ENCODE measurements at places on chromosomes 13 and 19.

DNA sequence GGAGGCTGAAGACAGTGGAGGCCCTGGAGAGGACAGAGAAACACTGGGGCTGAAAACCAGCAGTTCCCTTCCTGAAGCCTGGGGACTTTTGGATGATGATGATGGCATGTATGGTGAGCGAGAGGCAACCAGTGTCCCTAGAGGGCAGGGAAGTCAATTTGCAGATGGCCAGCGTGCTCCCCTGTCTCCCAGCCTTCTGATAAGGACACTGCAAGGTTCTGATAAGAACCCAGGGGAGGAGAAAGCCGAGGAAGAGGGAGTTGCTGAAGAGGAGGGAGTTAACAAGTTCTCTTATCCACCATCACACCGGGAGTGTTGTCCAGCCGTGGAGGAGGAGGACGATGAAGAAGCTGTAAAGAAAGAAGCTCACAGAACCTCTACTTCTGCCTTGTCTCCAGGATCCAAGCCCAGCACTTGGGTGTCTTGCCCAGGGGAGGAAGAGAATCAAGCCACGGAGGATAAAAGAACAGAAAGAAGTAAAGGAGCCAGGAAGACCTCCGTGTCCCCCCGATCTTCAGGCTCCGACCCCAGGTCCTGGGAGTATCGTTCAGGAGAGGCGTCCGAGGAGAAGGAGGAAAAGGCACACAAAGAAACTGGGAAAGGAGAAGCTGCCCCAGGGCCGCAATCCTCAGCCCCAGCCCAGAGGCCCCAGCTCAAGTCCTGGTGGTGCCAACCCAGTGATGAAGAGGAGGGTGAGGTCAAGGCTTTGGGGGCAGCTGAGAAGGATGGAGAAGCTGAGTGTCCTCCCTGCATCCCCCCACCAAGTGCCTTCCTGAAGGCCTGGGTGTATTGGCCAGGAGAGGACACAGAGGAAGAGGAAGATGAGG, 1.5 kb downstream of the PPP1R15A start:
- no peak for DNase-seq

DNA sequence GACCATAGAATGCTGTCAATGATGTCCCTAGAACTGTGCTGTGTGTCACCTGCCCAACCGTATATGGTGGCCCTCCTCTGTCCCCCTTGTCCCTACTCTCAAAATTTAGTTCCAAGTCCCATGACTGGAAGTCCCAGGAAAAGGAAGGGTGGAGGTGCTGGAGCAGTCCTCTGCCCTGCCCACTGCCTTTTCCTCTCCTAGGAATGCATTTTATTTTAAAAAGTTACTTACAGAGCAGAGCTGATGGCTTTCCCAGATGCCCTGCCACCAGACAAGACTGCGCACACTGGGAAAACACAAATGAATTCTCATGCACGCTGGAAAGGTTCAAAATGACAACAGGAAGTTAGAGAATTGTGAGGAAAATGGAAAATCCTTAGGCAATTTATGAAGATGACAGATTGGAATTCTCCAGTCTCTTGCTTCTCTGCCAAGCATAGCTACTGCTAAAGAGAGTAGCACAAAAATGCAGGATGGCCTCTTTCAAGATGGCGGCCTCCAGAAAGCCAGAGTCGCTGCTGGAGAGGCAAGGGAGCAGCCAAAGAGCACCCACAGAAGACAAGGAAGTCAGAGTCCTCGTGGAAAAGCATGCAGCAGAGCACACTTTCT, 117.1 kb upstream of the TSC22D1 start:
- DNase-seq: no peak

- no peak for DNase-seq
Measured at GRCh38 chr19:799076-799881, 2.0 kb downstream of the PTBP1 start.

DNA sequence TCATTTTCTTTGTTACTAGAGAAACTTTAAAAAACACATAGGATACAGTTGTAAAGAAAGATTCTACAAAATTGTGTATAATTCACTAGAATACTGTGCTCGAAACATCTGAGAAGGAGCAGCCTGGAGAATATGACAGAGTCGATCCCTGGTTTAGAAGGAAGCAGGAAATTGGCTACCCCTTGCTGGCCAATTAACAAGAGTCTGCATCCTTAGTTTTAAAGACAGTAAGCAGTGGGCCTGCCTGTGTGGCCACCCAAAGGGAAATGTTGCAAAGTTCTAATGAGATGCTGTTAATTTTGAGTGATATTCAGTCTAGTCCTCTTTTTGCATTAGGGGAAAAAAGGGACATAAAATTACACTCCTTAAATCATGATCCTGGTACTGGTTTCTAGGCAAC, 988.6 kb downstream of the PCDH17 start:
- DNase-seq: no peak

- DNase-seq: no peak
Measured at GRCh38 chr13:85108356-85108755, 690.9 kb downstream of the SLITRK6 start.

GRCh38 chr19:15358918-15359317, 20.7 kb downstream of the AKAP8 start:
- DNase-seq: no peak

- DNase-seq: no peak
Measured at GRCh38 chr13:67642657-67643056, 412.5 kb upstream of the PCDH9 start.

DNA sequence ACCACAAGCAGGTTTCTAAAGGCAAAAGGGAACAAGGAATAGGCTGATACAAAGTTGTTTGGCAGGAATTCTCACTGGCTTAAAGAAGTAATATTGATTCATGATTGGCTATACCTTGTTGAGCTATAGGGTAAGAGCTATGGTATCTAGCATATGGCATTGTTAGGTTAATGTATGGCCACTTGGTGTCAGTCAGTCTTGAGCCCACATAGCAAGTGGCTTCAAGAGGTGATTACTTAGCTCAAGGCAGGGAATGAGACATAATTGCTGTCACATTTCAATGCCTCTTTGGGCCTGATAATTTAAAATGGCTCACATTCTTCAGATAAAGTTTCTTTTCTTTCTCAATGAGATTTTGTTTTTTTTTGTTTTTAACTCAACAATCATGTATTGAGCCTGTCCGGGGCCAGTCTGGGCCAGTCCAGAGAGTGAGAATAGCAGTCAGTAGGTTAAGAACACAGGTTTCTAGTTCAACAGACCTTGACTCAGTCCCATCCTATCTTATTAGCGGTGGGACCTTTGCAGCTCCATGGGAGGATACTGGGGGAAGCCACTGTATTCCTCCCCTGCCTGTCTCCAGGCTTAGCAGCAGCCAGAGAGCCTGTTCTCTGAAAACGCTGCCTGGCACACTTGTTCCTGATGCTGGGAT, 45.8 kb upstream of the RCBTB2 start:
- no peak for DNase-seq

- no peak for DNase-seq
Measured at GRCh38 chr13:29858231-29858630, 7.8 kb upstream of the UBL3 start.

GRCh38 chr19:33780746-33781145, 15.9 kb upstream of the KCTD15 start:
- no peak for DNase-seq

- no peak for DNase-seq
Measured at GRCh38 chr19:43132696-43133095, 50.2 kb upstream of the PSG2 start.

DNA sequence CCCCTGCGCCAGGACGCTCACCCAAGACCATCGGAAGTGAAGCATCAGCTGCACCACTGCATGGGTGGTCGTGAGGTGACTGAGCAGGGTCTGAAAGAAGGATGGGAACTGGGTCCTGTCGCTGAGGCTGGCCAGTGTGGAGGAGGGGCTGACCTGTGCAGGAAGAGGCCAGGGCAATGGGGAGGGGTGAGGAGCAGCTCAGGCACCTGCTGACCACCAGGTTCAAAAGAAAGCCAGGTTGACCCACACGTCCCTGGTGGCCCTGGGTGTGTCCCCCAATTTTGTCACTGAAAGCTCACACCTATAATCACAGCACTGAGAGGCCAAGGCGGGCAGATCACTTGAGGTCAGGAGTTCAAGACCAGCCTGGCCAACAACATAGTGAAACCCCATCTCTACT, 13.7 kb upstream of the ZSCAN1 start:
- no peak for DNase-seq

DNA sequence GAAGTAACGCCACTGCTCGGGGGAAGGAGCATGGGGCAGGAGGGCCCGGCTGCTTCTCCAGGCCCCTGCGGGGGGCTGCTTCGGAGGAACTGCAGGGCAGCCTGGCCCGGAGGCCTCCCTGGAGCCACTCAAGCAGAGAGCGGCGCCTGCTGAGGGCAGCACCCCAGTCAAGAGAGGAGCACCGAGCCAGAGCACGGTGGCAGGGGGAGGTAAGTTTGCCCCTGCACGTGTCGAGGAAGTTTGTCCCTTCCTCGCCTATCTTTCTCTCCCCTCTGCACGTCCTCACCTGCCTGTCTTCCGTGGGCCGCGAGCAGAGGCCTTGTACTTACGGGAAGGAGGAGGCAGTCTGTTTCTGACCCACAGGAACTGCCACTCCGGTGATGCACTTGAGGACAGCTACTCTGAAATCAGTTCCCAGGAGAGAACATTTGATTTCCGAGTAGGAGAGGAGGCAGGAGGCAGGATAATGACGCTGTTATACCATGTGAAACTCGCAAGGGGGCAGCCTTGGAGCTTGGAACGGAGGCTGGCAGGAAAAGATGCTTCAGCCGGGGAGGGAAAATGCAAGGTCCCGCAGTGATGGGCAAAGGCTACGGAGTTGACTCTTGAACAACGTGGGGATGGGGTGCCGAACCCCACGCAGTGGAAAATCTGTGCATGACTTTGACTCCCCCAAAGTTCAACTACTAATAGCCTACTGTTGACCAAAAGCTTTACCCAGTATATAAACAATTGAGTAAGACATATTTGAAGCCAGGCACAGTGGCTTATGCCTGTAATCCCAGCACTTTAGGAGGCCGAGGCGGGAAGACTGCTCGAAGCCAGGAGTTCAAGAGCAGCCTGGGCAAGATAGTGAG, 5.0 kb downstream of the FFAR1 start:
- peak; percentile 63 for DNase-seq

- no peak for DNase-seq
Measured at GRCh38 chr19:39109641-39110040, 15.9 kb upstream of the PAK4 start.

- DNase-seq: no peak
Measured at GRCh38 chr19:35031072-35031881, 1.0 kb downstream of the SCN1B start.

DNA sequence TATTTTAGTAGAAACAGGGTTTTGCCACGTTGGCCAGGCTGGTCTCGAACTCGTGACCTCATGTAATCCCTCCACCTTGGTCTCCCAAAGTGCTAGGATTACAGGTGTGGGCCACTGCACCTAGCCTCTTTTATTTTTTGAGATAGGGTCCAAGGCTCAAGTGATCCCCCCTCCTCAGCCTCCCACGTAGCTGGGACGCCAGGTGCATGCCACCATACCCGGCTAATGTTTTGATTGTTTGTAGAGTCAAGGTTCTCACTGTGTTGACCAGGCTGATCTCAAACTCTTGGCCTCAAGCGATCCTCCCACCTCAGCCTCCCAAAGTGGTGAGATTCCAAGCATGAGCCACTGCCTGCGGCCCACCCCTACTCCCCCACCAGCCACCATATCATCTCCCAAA, 6.3 kb downstream of the SLC7A9 start:
- no peak for DNase-seq

GRCh38 chr19:33686687-33687480, 65.1 kb downstream of the CHST8 start:
- DNase-seq: no peak

DNA sequence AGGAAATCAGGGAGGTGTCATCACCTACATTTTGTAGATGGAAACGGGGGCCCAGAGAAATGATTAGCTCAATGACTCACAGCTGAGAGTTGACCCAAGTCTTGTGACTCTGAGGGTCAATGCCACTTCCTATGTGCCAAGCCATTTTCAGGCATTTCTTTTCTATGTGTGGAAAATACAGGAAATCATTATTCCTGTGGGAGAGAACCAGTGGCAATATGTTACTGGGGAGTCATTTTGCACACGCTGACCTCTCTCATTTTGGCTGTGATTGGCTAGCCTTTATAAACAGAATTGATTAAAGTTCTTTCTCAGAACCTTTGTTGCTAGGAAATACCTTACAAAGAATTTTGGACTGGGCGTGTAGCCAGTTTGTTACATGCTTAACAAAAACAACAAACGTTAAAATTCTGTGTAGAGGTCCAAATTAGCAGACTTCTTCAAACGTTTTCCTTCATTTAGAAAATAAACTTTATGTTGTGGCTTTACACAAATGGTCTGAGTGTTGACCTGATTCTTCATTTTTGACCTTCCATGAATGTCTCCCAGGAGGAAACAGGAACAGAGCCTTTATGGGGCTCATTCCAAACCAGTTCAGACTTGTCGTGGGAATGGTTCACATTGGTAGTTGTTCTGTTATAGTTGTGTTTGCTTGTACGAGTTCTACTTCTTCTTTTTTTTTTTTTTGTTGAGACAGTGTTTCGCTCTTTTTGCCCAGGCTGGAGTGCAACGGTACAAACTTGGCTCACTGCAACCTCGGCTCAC, 11.4 kb downstream of the PCCA start:
- DNase-seq: no peak

- peak; percentile 35 for DNase-seq
Measured at GRCh38 chr19:46493236-46494145, 2.2 kb downstream of the PNMA8B start.

Measured in stimulated activated CD4-positive, alpha-beta T cell treated with anti-CD3 and anti-CD28 coated beads, Interleukin-4, amount 100 ng/mL, for 4 hours (primary cell).